Activated B cell treated with CpG ODN at 0.5 μM for 24 hours (primary cell): ENCODE measurements at places on chromosomes 5 and 9. TPM values are rescaled to one million over a fixed set of nuclear protein-coding genes. Genes with fewer than 3 reads are reported as not detected.

Gene GABBR2
- not detected in 2 replicates for total RNA-seq

Gene ARSB
- 12.7 and 15.6 TPM in 2 replicates for total RNA-seq

Gene PGM5
- total RNA-seq, result not detected in 2 replicates

DNA sequence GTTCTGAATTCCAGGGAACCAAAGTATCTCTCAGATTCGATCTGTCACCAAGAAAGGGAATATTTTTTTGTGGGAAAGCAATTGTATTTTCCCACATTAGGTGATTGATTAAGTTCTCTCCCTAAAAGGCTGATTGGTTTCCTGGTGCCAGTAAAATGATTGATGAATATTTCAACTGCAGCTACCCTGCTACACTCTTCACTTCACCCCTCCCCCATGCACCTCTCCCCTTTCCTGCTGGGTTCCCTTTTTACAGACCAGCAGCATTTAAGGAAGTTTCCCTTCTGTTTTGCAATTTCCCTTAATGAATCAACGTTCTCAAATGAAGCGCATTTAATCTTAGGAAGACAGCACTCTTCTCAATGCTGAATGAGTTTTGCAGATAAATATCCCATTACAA is 13.1 kb downstream of the NR6A1 start:
- no peak for DNase-seq

GRCh38 chr5:35924122-35924949 is 14.1 kb downstream of the CAPSL start:
- no peak for DNase-seq

Gene RALGDS
- total RNA-seq, result 21.2 and 29.2 TPM in 2 replicates

Gene MARVELD2
- 1.2 and 1.6 TPM in 2 replicates for total RNA-seq

Gene MSH3
- 22.9 and 24.0 TPM in 2 replicates for total RNA-seq

DNA sequence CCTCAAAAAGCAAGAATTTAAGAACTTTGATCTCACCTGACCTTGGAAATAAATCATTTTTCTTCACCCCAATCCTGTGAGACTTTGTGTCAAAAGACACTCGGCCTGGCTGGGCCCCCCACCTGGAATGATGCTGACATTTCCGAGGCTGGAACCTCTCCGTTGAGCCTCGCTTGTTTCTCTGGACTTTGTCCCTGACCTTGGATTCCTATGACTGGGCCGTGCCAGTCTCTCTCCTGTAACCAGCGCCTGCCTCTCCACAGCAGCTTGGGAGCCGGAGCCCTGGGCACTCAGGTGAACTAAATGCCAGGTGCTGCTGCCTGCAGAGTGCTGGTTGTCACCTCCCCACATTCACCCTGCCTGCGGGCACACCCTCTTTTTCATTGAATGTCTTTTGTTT is 62.7 kb downstream of the RETREG1 start:
- DNase-seq, result no peak

- no peak for DNase-seq
These were observed 72.3 kb downstream of the RAPGEF1 start for GRCh38 chr9:131667576-131667975.

- DNase-seq, result no peak
These were observed 68.4 kb downstream of the ANXA1 start for GRCh38 chr9:73219985-73220626.

DNA sequence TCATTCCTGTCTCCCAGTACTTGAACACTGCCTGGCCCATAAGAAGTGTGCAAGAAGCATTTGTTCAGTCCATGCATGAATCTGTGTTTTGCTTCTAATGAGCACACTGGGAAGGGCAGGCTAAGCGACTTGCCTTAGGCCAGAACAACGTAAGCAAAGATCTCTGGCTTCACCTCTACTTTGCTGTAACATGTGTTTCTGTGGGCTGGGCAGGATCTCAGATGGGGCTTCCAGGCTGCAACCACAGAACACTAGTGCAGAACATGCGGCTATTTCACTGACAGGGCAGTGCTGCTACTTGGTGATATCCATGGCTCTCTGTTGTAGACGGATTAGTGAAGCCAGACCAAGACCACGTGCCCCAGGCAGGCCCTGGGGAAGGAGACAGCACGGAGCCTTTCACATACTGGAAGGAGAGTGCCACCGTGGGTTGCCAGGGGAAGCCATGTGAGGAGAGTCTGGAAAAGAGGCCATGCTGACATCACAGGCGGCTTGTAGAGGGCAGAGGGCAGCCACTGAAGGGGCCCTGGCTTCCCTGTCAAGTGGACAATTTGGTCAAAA is 9.9 kb downstream of the DIRAS2 start:
- no peak for DNase-seq

Gene APBA1
- not detected in 2 replicates for total RNA-seq

GRCh38 chr9:125655066-125655633 is 51.9 kb downstream of the MAPKAP1 start:
- DNase-seq, result no peak

Gene FAM78A
- 20.6 and 22.9 TPM in 2 replicates for total RNA-seq
